Nucleus accumbens (tissue), 56 donors: ENCODE measurements at places on chromosomes 3 and 15.

DNA sequence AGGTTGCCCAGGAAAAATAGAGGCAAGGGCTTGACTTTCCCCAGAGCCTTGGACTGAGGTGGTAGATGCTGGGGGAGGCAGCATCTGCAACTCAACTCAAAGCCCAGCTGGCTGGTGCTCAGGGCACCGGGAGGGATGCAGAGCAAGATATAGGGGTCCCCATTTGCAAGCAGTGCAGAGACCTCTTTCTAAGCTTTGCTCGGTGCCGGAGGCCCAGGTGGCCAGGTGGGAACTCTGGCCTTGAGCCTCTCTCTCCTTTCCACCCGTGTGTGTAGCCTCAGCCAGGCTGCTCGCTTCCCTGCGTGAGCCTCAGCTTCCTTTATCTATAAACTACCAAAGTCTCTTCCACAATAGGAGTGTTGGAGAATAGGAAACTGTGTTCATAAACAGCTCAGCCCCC, 36.5 kb downstream of the SLC6A6 start:
- DNase-seq: no peak

DNA sequence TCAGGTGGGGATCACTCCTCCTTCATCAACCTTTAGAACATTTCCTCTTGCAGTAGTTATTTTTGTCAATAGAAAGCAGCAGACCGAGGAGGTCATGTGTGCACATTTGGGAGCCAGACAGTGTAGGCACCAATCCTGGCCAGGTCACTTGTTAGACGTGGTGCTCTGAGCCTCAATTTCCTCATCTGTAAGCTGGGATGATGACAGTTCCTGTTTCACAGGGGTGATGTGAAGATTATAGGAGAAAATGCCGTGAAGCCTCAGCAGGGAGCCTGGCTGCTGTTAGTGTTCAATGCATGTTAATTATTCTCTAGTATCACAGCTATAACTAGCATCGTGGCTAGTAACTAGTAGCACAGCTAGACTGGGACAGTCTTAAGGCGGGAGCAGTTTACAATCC, 64.7 kb downstream of the ATP2B2 start:
- no peak for DNase-seq

DNA sequence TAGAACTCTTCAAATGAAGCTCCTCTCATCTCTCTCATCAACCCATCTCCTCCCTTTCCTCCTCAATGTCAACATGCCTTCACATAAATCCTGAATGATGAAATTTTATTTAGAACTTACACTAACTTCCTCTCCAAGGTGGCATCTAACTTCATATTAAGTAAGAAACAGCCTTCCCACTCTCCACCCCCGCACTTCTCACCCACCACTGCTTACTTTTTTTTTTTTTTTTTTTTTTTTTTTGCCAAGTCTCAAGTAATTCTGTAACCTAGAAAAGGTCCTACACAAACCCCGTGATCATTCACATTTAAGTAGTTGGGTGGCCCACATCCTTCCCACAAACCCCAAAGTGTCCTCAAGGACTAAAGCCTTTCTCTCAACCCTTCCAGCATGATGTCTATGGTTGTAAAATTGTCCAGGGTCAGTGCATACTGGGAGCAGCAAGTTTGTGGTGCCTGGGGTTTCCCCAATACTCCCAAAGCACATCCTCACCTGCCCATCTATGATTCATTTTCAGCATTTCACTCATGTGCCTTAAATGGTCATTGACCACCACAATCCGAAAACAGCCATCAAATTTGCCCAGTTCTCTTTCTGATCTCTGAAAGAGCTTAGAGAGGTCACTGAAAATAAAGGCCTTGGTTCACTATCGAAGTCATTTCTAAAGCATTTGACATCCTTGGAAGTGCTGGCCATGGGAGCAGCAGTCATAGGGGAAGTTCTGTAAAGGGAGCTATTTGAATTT, 47.2 kb downstream of the CD86 start:
- DNase-seq: no peak

DNA sequence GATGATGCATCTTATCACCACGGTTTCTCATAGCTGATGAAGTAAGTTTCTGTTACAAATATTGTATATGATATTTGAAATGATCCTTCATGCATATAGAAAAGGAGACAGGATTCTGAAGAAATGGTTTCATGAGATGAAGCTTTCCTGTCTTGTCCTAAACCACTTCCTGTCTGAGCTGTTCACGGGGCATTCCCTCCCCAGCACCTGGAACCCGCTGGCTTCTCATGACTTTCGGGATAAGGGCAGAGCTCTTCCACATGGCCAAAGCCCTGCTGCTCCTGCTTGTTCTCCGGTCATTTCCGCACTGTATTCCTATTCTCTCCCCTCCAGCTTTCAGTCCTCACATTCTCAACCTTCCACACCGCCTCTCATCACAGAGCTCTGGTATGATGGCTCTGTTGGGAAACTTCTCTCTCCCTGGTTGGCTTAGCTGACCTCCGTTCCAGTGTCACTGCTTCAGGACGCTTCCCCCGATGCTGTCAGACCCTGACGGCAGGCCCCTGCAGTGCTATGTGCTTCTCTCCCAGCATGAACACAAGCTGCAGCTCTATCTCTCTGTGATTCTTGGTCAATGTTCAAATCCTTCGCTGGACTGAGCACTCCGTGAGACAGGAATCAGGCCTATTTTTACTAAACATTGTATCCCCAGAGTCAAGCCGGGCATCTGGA, 86.9 kb upstream of the HERC1 start:
- no peak for DNase-seq

DNA sequence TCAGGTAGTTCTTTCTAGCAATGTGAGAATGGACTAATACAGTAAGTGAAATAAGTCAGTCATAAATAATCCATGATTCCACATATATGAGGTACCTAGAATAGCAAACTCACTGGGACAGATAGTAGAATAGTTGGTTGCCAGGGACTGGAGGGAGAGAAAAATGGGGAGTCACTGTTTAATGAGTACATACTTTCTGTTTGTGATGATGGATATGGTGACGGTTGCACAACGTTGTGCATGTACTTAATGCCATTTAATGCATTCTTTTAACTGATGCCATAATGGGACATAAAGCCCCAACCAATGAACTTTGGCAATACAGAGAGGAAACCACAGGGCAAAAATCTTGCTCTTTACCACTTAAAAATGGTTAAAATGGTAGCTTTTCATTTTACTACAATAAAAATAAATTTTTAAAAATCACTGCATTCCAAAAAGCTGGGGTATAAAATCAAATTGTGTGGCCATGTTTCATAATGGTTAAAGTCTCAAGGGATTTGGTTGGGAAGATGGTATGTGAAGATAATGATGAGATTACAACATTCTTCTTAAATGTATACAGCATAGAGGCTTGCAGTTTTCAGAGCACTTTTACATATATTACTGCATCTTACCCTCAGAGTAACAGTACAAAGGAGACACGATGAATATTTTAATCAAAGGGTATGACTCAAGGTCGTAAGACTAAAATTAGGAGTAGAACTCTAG, 45.2 kb downstream of the ADAM10 start:
- DNase-seq: no peak

DNA sequence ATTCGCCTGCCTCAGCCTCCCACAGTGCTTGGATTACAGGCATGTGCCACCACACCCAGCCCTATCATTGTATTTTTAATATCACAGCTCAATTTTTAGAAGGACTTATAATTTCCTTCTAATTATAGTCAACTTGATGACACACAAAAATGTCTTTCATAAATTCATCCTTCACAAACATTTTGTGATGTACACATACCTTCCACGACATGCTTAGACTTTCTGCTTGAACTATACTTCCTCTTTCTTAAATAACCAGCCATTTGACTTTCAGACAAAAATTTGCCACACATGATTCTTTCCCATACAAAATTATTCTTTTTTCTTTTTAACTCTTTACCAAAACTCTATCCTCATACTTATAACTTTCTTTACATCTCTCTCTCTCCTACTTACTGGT, 48.4 kb upstream of the CCK start:
- no peak for DNase-seq

DNA sequence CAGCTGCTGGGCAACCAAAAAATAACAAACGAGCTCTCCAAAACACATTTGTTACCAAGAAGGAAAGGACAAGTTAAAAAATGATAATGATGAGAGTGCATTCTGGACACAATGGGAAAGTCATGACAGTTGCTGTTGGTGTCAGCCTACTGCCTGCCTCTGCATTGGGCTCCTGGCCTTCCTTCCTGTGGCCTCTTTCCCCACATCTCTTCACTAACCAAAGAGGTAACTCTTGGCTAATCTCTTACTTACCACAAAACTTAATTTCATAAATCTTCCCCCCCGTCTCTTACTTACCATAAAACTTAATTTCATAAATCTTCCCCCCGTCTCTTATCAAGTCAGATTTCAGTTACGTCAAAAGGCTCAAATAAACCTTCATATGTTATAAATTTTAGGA, 58.6 kb downstream of the AGTR1 start:
- no peak for DNase-seq

DNA sequence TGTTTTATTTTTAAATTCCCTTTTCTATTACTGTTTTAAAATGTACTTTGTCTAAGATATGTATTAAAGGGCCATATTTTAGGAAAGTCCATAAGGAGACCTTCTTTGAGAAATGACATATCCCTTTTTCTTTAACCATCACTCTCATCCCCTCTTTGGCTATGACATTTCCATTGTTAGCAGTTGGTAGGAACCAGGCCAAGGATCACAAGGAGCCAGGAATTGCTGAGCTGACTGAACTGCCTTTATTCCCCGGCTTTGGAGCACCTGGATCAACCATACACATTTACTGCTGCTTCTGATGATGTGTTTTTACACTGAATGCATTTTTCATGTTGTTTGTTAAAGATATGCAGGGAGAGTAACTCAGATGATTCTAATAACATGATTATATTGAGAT, 79.7 kb downstream of the HHLA2 start:
- no peak for DNase-seq

DNA sequence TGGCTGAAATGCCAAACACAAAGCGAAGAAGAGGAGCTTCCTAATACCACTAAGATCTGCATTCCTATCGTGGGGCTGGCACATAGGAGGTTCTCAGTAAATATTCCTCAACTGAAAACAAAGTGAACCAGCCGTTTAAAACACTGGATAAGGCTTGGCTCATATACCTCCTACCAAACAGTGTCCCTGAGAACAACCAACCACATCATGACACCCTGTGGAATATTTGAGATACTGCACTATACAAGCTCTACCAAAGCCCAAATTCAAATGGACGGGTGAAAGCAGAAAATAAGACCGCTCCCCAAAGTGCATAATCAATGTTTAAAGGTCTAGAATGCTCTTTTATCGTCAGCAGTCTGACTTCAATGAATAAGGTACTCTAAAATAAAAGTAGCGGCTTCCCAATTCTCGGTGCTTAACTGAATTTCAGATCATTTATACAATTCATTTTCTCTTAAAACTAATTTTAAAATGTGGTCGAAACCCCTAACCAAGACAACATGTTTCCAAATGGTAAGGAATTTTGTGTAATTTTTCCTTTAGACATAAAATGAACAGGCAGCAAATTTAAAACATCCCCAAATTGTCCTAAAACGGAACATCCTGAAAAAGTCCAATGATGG, 425.8 kb downstream of the ERC2 start:
- no peak for DNase-seq

DNA sequence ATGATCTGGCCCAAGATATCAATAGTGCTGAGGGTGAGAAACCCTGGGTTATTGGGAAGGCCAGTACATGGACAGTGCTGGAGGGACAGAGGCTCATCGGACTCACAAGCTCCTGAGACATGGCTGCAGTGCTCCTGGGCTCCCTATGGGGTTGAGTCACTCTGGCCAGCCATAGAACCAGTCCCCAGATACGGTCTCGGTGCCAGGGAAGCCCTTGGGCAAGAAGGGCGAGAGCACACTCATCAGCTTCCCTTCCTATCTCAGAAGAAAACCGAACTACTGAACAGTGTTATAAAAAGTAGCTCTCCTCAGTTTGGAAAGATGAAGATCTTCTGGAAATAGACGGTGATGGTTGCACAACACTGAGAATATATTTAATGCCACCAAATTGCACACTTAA, 34.4 kb downstream of the POC1A start:
- DNase-seq: no peak

DNA sequence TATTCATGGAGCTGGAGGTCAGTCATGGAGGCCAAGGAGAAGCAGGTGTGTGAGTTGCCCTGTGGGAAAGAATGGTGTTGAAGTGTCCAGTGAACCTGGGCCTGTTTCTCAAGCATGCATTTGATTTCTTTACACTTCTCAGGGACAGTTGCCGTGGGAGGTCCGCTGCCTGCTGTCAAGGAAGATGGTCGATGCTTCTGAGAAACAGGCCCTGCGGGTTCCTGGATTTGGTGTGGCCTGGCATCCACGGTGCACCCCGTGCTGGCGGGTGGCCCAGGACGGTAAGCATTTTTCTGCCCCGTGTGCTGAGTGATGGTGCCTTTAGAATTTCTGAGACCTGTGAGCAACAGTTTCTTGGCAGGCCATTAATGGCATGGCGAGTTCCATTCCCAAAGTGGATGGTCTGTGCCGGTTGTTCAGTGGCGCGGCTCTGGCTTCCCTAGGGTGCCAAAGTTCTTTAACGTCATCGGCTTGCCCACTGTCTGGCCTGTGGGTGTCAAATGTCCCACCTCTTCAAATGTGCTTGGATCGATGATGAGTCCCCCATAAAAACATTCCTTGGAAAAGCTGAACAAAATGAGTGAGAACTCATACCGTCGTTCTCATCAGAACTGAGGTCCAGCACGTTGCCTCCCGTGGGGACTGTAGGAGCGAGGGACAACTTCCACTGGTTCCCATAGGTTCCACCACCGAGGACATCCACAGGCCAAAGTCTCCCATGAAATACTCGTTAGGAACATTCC, 107.2 kb downstream of the SNRPN start:
- no peak for DNase-seq

GRCh38 chr3:180036092-180036670, 556 bp downstream of the PEX5L start:
- DNase-seq: no peak

DNA sequence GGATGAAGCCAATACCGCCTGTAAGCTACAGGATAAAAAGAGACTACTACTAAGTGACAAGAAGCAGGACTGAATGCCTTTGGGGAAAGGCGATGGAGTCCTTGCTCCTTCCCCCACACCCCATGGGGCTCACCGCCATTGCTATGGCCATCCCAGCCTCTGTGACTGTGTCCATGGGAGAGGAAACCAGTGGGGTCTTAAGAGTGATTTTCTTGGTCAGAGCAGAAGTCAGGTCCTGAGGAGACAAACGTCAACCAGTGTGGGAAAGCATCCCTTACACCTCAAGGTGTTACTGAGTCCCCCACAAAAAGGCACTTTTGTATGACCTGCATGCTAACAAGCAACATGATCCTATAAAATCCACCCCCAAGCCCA, 913 bp downstream of the IMPDH2 start:
- DNase-seq: no peak

DNA sequence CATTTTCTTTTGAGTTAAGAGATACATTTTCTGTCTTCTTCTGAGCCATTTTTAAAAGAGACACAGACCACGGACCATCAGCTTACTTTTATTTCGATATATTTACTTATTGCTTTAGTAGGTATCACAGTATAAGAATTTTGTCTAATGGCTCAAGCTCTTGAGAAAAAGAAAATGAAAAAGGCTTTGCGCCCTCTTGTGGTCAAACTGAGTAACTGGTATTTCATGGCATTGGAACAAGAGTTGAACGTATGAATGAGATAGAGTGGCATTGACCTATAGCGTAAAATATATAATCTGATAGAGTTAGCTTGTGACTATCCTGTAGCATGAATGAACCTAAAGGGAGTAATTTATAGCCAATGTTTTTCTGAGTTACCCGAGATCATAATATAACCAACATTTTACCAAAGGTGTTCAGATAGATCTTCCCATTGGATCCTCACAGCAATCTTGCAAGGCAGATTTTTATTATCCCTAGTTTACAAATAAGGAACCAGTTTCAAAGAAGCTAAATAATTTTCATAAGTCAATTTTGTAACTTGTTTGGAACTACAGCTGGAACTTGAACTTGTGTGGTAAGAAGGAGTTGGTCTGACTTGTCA, 154.6 kb downstream of the POLR2M start:
- DNase-seq: no peak
